Right cardiac atrium (tissue), 5 donors: ENCODE measurements at places on chromosomes 7 and 10. TPM values are rescaled to one million over a fixed set of nuclear protein-coding genes. Genes with fewer than 3 reads are reported as not detected.

DNA sequence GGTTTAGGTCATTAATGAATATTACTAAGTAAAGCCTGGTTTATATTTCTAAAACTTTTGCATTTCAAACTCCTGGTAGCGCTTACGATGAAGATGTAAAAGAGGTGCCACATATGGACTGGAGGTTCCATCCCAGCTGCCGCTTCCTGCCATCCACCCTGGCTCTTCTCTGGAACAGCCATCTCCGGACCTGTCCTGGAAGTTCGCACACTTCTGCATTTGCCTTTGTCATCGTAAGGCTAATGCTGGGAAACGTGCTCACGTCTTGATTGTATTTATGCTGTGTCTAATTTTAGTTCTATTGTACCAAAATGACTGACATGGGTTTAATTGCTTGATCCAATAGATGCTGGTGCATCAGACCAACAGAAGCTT lies 103.1 kb downstream of the HIPK2 start:
- no peak for DNase-seq

DNA sequence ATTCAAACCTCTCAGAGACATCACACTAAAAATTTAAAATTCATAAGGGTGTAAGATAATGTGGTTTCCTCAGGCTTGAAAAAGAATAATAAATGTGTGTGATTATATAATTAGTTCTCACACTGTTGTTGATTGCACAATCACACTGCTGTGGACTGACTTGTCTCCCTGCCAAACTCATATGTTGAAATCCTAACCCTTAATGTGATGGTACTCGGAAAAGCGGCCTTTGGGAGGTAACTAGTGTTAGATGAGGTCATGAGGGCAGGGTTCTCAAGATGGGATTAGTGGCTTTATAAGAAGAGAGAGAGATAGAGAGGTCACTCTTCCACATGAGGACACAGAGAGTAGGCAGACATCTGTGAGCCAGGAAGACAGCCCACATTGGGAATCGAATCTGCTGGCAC lies 128.5 kb upstream of the COL1A2 start:
- peak; percentile 34 for DNase-seq

- no peak for DNase-seq
Observed at GRCh38 chr7:156669035-156669828, 28.7 kb downstream of the RNF32 start.

- no peak for DNase-seq
Observed at GRCh38 chr10:113497198-113497597, 55.7 kb upstream of the HABP2 start.

DNA sequence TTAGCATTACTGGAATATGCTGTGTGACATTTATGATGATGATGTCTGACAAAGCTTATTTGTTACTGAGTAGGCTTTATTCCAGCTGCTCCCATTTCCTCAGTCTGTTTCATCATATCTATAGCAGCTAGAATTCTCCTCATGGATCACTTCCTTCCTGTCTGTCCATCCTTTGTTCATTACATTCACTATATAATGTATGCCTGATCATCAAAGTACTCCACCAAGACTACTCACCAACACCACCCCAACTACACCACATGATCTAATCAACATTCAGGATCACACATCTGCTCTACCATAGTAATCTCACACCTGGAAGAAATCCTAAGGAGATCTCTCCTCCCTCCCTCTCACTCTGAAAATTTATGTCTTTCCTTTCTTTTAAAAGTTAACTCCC lies 61.3 kb downstream of the APBB1IP start:
- no peak for DNase-seq

VWA2 gene
- polyA plus RNA-seq, result not detected

CALHM3 gene
- not detected for polyA plus RNA-seq

PODXL gene
- polyA plus RNA-seq, result 29.1 TPM

CTAGE4 gene
- 0.41 TPM for polyA plus RNA-seq

ZNF736 gene
- 2.4 TPM for polyA plus RNA-seq
